Stimulated activated CD8-positive, alpha-beta memory T cell treated with anti-CD3 and anti-CD28 coated beads, Interleukin-2, amount 100 ng/mL, for 1 hour (primary cell): ENCODE measurements at places on chromosomes 2 and 18.

- no peak for DNase-seq
These were observed 143.5 kb downstream of the RTN4 start for GRCh38 chr2:54906716-54907115.

DNA sequence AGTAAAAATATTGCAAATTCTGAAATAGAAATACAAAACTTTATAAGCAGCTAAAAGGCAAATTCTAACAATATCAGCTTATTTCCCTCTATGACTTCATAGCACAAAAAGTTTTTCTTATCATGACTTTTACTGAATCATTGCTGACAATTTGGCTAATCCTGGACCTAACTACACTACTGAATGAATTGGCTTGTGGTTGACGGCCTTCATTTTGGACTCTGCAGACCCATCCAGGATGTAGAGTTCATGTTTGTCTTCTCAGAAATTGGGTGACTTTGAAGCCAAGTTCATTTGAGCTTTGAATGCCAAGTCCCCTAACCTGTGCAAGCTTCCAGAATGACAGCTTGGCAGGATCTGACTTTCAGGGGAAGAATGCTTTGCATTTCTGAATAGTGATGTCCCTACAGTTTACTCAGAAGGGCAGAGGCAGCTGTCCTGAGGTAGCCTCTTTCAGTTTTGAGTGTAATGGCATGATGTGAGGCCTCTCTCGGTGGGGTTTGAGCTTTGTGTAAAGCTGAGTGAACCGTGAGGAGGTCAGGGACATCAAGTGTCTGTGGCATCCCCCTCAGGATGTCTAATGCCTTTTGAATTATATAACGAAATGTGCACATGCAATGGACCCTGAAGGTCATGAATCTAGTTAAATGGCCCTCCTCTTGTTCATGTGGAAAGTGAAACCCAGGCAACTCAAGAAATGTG is 48.0 kb downstream of the EFEMP1 start:
- no peak for DNase-seq

DNA sequence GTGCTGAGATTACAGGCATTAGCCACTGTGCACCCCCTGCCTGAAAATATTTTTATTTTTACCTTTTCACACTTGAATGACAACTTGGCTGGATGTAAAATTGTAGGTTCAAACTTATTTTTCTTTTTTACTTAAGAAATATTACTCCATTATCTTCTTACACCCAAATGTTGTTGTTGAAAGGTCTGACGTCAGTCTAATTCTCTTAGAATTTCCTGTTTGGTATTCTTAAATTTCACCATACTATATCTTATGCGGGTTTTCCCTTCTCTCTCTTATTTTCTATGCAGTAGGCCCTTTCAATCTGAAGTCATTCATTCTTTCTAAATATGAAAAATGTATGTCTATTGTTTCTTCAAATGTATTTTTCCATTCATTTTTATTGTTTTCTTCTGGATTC is 29.1 kb upstream of the RAB11FIP5 start:
- DNase-seq, result no peak

DNA sequence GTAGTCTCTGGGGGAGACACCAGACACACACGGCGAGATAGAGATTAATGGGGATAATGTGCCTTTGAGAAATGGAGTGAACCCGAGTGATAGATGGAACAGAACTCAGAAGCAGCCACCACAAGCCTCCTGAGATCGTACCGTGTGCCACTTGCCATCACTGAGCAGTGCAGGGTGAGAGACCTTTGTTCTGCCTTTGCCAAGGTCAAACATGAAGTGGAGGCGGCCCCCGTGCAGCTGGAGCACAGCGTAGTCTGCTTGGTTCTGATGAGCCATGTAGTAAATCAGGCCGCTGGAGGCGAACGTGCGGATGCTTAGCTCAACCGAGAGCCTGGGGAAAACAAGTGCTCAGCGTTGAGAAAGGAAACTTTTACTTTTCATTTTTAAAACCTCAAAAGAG is 167.0 kb downstream of the LAMA1 start:
- no peak for DNase-seq

DNA sequence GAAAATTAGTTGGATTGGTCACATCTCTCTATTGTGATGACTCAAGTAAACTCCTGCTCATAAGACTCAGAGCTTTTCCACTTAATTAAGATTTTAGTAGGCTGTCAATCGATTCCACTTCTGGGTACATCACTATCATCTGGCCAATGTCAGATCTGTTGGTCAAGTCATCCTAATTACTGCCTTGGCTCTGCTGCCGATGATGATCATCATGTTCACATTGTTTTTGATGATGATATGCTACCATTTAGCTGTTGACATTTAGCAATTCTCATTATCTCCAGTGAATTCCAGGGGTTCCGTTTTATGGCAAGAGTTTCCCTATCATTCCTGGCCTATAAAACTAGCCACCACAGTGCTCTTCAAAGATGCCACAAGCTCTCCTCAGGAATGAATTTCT is 253.4 kb downstream of the IKZF2 start:
- DNase-seq, result no peak

DNA sequence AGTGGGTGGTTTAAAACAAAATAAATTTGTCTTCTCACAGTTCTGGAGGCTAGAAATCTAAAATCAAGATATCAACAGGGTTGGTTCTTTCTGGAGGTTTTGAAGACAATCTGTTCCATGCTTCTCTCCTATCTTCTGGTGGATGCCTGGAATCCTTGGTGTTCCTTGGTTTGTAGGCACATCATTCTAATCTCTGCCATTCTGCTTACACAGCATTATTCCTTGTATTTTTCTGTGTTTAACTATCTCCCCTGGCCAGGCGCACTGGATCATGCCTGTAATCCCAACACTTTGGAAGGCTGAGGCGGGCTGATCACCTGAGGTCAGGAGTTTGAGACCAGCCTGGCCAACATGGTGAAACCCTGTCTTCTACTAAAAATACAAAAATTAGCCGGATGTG is 108.1 kb downstream of the ZRANB3 start:
- DNase-seq, result no peak

DNA sequence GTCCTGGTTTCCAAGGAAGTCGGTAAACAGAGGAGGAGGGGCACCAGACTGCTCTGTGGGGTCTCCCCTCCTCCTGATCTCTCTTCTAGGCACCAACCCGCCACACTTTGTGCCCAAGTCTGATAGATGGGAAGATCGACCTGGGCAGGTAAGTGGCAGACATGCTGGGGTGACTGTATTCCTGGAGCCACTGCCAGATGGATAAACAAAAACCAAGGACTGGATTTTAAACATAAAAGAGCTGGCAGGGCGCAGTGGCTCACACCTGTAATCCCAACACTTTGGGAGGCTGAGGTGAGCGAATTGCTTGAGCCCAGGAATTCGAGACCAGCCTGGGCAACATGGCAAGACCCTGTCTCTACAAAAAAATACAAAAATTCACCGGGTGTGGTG is 181.2 kb downstream of the ANAPC1 start:
- no peak for DNase-seq

DNA sequence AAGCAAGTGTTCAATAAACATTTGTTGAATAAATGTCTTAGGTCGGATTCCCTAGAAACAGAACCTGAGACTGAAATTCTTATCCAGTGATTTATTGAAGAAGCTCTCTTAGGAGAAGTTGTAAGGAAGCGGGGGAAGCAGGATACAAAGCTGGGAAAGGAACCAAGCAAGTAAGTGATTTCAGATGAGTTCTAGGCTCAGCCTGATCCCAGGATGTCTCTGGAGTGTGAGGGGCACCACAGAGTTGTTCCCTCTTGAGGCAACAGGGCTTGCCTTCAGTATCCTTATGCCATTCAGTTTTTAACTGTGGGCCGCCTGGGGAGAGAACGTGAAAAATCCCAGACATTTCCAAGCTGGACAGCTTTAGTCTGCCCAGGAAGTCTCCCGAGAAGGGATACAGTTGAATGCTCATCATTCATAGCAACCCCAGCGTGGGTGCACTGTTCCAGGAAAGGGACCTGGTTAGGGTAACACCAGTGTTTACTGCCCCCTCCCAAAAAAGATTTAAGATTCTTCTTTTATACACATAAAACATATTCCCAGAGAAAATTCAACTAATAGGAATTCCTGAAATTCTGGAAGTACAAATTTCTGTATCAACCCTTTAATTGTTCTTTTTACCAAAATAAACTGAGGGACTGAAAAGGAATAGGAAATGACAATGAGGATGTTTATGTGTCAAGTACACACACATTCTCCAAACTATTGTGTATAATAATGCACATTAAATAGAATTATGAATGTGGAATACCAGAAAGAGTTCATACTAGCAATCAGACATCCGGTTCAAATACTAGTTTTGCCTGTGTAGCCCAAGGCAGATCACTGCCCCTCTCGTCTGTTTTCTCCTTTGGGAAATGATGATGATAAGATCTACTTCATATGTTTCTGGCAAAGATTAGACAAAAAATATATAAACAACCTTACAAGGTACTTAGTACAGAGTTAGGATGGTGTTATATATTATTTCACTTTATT is 592.1 kb upstream of the CDH2 start:
- no peak for DNase-seq

DNA sequence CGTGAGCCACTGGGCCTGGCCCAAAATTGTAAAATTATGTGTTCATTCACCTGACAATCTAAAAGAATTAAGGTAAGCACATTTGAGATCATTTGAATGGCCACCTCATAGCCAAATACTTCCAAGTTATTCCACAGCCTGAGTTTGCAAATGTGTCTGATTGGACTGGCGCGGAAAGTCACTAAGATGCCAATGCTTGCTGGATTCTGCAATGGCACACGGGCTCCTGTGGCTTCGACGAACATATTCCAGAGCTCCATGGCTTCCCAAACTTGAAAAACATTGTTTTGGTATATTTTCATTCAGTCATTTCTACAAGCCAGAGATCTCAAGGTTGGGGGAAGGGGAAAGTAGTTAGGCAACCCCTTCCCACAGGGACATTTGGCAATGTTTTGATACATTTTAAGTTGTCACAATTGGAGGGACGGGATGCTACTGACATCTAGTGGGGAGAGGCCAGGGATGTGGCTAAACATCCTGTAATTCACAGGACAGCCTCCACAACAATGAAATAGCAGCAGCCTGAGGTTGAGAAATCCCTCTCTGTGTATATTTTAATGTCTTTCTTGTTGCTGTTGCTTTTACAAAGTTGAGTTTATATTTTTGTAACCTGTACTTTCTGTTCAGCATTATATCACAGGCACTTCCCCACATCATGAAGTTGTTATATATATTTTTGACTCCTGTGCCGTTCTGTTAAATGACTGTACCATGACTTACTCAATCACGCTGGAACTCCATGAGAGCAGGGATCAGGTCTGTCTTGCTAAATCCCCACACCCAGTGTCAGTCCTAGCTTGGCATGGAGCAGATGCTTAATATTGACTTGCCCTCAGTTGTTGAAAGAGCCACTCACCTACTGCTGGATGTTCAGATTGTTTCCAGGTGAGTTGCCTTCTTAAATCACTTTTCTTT is 56.9 kb downstream of the COL4A4 start:
- no peak for DNase-seq

DNA sequence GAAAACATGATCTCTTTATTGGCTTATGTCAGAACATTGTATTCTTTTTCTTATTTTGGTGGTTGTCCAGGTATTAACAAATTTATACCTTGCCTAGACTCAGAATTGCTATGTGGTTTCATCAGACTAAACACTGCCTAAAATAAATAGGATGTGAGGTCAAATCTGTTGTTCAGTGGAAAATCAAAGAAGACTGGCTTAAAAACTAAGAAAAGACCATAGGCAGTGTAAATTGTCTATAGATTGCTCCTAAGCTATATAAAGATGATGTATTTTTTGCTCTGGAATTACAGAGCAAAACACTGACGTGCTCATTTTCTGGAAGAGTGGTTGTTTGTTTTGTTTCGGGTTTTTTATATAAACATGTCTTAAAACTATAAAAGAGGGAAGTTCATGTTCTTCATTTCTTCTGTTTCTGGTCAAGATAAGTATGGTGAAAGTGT is 266.0 kb downstream of the ALPK2 start:
- no peak for DNase-seq

DNA sequence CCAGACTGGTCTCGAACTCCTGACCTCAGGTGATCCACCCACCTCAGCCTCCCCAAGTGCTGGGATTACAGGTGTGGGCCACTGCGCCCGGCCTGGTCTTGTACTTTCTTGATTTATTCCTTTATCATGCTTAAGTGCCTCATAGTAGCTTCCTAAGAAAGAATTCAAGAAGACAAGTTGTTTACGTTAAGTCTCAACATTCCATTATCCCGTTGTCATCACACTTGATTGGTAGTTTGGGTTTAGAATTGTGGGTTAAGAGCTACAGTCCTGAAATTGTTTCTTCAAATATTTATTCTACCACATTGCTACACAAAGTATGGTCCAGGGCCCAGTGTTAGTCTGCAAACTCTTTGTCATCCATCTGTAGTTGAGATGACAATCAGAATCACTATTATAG is 194.0 kb downstream of the VWC2L start:
- no peak for DNase-seq

- DNase-seq, result no peak
These were observed 133.8 kb upstream of the SCN7A start for GRCh38 chr2:166627893-166628292.

DNA sequence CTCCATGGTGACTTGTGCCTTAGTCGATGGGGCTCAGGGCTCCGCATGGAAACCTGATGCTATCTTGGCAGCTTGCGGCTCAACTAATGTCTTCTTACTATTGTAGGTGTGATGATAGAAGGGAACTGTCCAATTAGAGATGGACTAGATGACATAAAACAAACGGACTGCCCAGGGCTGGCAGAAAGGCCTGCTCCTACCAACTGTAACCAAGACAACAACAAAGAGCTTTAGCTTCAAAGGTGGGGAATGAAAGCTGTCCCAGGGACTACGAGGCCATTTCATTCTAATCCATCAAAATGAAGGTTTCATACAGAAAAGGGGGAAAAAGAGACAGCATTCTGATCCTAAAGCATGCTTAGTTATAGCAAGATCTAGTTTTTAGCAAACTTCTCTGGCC is 186.9 kb upstream of the ACAA2 start:
- no peak for DNase-seq

DNA sequence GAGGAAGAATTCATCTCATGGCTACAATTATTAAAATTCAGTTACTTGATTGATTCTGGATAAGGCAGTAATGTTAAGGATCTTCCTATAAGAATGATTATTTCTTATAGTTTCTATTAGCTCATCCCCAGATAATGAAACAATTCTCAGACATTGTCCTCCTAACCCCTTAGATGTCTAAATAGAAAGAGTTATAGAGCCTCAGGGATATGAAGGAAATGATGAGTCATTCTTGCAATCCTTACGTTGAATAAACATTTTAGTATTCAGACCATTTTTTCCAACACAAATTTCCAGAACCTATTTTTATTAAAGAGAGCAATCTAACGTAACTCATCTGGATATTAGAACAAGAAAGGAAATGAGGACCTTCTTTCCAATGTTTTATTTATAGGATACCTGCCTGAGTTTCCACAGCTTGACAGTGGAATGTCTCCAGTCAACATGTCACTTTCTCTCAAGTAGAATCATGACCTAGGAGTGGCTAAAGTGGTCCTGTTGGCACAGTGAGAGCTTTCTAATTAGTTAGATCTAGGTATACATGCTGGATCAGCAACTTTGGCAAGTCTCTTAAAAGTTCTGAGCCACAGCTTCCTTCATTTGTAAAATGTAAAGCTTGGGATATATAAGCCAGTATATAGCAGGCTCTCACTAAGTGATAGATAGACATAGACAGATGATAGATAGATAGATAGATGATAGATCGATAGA is 88.0 kb upstream of the RAB27B start:
- DNase-seq, result no peak

- DNase-seq, result no peak
These were observed 269.0 kb upstream of the FBXO11 start for GRCh38 chr2:48175254-48175653.
